ENCODE measurements at places on chromosomes 2 and 18.

DNA sequence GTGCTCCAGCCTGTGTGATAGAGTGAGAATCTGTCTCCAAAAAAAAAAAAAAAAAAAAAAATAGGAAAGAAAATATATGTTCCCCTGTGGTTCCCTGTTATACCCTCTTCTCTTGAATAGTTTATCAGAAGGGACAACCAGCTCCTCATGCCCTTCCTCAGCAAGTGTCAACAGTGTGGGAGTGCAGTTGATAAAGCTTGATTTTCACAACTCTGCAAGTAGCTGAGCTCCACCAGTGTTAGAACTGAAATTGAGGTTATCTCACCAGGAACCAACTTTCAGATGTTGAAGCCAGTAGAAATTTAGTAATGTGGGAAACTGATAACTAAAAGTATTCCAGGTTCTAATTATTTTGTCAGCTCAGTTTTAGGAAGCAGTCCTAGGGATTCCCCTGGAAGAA is 25.1 kb downstream of the NEDD4L start:
- DNase-seq = no peak

DNA sequence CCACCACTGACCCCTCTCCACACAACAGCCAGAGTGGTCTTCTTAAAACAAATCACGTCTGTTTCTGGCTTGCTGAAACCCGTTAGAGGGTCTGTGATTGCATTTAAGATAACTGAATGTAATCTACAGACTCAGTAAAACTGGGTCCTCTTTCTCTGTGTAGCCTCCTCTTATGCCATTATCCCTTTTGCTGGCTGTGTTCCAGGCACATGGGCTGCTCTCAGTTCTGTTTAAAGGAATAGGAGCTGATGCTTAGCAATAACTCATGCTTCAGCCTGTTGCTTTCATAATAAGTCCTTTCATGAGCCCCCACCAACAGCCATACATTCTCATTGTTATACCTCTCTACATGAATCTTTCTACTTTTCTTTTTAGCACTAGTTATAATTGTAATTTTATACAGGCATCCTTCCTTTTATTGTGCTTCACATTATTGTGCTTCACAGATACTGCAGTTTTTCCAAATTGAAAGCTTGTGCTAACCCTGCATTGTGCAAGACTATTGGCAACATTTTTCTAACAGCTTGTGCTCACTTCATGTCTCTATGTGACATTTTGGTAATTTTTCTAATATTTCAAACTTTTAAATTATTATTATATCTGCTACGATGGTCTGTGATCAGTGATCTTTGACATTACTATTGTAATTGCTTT is 782.6 kb downstream of the MBD2 start:
- DNase-seq = no peak

DNA sequence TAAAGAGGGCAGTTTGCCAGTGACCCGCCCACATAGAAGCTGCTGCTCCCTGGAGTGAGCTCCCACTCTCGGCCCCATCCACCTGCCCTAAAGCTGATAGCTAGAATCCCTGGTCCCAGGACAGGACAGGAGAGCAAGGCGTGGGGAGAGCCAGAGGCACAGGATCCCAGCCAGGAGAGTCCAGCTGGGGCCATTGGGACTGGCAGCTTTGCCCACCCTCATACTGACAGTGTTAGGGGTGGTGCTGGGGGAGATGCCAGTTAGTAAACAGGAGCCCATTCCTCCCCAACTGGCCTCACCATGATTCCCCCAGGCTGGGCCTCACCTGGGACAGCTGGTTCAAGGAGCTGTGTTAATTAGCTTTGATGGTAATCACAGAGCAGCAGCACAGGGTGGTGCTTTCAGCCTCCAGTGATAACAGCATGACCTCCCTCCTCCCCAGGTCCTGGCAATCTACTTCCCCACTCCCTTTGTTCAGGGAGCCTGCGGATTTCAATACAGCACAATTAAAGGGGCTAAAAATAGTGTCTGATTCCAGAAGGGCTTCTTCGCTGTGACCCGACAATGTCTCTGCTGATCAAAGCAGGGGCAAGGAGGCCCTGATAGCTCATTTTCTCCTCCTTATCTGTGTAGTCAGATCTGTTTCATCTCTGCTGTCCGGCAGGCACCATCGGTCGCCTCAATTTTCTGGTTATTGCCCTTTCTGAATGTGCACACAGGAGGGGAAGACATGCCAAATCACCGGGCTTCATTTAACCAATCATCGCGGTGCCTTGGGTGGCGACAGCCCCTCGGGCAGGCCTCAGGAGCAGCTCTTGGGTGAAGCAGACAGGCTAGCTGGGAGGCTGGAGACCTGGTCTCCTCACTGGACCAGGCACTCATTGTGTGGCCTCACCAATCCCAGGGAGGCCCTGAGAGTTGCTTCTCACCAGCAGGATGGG is 119.9 kb upstream of the TEX51 start:
- DNase-seq = no peak

GRCh38 chr2:187916799-187917198 is 362.6 kb upstream of the TFPI start:
- no peak for DNase-seq

DNA sequence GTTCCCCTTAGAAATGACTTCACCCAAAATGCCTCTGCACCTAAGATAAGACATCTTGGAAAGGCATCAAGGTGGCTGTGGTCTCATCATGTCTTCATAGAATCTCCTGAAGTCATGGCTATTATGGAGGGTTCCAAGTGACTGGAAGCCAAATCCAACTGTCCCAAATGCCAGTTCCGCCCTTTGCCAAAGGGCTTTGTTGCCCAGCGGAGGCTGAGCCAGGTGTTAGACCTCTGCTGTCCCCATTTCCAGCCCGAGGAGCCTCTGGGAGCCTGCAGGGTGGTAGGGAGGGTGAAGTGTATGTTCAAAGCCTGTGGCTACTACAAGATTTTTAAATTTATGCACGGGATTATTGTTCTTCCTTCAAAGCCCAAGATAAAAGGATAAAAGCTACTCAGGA is 25.7 kb downstream of the RHOB start:
- no peak for DNase-seq

GRCh38 chr2:98072442-98072841 is 14.5 kb upstream of the VWA3B start:
- no peak for DNase-seq

DNA sequence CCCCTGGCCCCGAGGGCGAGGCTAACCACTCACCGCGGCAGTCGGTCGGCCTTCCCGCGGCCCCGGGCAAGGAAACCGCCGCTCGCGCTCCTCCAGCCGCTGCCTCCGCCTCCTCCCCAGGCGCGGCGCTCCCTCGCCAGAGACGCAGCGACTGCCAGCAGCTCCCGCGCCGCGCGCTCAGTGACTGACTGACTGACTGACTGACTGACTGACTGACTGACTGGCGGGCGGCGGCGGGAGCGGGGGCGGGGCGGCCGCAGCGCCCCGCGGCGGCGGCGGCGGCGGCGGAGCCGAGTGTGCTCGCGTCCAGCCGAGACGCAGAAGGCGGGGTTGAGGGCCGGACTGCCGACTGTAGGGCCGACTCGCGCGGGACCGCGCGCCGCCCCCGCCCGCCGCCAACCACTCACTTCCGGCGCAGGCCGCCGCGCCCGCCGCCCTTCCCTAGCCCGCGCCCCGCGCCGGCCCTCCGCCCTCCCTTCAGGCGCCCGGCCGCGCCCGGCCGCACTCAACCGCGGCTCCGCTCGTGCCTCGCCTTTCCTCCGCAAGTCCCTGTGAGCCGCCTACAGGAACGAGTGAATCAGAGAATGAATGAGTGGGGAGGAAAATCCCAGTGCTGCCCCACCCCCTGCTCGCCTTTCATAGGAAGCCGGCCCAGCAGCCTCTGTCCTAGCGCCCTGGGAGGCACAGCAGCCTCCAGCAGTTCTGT is at the start of gene RAPH1:
Gene RAPH1, minus strand, starts transcription at position 224 of the 706 bp plus-strand sequence. CDS start 39,948 bp downstream, outside the sequence.
- peak; percentile 65 for DNase-seq

DNA sequence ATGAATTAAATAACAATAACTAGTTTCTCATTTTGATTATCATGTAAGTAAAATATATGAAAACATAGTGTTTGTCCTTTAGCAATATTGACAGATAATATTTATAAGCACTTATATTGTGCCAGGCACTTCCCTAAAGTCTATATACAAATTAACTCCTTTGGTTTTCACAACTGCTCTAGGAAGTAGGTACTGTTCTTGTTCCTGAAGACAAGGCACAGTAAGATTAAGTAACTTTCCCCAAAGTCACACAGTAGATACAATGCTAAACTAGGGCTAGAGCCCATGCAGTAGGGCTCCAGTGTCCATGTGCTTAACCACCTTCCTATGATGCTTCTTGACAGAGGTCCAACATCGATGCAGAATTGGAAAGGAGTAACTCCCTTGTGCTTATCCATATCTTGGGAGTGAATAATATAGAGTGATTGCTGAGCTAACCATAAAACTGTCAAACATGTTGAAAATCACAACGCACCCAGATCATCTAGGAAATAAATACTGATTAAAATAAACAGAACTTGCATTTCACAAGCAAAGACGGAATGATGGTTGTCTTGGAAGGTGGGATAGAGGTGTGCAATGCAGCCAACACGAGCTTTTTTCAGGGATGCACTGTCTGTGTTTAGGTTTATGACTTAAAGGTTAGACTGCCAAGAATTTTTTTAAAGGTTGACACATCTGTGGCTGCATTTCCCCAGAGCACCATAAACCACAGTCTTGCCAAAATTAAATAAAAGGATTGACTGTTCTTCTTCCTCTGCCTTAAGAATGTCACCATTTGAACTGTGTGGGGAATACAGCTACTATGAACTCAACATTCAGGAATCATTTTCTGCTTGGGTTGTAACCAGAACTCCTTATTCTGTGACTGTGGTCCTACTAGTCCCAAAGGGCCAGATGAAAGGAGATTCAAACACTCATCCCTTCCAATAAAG is 80.8 kb downstream of the ANKRD44 start:
- DNase-seq = no peak

DNA sequence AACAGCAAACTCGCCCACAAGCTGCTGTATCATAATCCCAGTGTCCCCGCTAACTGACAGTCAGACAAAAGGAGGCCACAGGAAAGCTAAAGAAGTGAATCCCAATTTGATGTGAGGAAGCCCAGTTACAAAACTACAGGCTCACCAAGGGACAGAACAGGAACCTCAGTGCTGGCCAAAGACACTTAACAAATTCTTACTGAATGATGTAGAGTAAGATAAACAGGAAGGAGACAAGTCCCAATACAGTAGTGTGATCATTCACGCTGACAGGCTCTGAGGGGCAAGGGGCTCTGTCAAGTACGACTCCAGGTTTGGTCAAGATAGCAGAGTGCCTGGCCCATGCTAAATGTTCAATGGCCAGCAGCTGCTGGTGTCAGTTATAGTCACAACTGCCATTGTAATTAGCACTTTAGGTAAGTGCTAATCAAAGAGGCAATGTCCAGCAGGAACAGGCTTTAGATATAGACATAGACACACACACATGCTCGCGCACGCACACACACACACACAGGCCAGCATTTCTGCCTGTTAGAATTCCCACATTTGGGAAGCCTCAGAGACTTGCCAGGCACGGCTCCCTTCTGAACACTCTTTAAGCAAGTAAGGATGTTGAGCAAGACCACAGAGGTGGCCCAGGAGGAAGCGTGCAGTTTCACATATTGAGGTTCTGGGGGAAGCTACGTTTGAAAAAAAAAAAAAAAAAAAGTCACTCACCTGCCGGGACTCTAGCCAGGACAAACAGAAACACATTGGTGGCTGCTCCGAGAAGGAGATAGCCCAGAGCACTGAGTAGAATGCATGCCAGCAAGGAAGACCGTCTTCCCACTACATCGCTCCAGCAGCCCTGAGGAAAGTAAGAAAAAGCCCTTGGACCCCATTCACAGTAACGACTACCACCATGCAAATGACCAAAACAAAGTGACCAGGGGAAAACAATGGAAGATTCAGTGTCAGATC is 35.4 kb upstream of the TMEM182 start:
- no peak for DNase-seq

DNA sequence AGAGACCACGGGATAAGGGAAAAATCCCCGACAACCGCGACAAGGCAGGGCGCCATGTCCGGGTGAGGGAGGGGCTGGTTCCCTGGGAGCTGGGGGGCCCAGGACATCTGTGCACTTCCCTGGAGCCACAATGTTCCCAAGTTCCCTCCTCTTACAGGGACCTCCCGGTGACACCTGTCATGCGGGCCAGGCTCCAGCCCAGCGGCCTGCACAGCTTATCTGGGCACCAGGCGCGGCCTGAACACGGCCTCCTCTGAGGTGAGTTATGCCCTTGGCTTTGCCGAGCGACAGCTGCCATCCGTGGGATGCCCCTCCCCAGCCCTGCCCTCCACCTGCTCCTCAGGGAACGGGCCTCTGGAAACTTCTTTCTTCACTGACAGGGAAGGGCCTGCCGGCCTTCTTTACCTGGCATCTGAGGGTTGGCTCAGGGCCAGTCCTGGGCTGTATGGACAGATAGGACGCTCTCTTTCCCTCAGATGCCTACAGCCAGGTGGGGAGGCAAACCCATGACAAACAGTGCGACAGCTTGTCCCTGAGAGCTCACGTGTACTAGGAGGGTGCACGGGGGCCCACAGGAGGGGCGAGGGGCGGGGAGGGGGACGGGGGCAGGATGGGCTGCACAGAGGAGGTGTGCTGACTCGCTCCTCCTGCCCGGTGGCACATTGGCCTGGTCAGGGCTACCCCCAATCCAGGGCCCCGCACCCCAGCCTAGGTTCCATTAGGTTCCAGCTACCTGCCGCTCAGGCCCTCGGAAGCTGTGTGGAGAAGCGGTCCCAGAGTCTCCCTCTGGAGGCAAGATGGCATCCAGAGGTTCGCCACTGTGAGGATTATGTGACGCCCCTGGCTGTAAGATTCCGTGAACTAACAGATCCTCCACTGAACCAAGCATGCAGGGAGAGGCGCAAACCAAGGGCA is 34.9 kb upstream of the HPCAL1 start:
- no peak for DNase-seq

DNA sequence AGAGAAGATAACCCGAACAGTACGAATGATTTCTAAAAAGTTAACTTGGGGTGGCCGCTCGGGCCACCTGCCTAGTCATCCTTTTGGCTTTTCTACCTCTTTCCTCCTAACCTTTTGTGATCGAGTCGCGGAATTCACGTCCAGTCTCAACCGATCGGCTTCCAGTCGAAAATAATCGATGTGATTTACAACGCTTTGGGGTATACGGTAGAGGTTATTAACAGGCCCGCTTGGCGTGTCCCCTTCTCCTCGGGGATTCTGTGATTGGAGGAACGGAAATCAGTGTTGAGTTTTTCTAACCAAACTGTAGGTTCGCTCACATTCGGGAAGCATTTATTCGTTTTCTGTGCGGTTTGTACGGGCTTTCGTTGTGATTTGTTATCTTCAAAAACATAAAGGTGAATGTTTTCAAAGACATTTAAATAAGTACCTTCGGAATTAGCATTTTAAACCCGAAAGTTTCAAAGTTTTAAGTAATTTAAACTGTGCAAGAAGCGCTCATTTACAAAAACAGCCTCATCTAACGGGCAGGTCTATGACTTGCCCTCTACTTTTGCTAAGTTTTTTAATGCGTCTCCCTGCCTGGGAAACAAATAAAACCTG is 588 bp upstream of the FOXI3 start:
- no peak for DNase-seq

DNA sequence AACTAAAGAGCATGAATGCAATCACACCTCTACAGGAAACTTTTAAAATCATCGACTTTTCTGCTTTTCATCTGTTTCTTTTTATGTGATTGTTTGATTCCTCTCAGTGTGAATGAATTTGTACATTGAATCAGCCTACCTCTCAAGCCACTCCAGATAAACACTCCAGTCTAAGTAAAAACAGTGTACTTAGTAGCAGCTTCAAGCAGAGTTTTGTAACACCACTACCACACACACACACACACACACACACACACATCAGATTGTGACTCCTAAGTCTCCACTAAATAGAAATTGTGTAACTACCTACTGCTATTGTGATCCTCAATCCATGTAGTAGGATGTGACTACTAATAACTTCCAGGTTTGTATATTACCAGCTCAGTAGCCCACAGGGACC is 65.3 kb upstream of the EPB41L5 start:
- DNase-seq = no peak

- DNase-seq = no peak
Measured at GRCh38 chr18:46182633-46183358, 78.6 kb downstream of the HAUS1 start.
